NCI-H446 treated with DMSO at 0.1 percent for 48 hours (cell line): ENCODE measurements at places on chromosomes 4 and X.

DNA sequence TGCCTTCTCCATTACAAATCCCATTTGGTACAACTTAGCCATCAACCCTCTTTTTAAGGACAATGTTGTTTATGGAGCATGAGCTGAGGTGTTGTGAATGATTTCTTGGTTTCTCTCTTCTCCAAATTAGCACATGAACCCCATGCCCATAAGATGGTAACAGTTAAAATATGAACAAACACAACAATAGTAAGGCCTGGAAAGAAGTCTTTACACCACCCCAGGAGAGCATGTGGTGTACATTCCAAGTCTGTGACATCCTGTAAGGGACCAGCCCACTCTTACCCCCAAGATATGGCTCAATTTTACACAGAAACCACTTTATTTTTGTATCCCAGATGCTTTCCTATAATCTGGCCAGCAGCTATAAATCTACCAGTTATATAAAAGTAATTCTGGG is 226.1 kb downstream of the COX18 start:
- no peak for DNase-seq

GRCh38 chr4:62470421-62470983 is 1270.4 kb downstream of the ADGRL3 start:
- no peak for DNase-seq

DNA sequence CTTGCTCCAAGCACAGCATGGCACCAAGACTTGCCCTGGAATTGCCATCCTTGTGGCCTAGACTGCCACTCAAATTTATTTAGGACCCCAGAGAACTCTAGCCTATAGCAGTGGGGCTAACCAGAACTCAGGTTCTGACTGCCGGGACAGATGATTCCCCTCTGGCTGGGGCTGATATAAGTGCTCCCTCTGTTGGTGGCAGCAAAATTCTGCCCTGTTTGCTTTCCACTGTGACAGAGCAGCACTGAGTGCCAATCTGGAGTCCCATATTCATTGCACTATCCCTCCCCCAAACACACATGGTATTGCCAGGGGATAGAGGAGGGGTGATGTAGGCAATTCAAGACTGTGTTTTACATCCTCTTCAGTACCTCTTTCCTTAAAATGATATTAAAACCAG is 1081.9 kb downstream of the FAT4 start:
- DNase-seq: no peak

- DNase-seq: no peak
Observed at GRCh38 chr4:675980-676870, 1.9 kb downstream of the MYL5 start.

DNA sequence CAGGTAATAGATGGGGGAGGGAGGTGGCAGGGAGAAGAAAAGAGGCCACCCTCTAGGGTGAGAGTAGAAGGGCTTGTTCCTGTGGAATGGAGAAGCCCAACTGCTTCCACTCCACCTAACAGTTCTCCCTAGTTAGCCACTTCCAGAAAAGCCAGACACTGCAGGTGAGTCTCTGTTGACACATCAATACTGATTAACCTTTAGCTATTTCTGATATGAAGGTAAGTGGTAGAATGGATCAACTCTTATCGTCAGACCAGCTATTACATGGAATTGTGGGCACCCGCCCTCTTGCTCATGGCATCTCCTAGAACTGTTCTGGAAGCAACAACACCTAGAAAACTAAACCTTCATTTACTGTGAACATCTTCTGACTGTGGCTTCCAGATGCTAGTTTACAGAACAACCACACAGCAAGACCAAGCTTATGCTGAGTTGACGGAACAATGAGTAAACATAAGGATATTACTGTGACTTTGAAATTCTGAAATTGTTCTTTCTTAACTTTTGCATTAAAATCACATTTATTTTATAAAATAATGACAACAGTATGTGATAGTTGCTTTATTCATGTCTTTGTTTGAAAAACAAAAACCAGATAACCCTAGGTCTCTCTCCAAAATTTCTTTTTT is 44.7 kb downstream of the ANXA3 start:
- no peak for DNase-seq

GRCh38 chrX:148929686-148930085 is 429.3 kb downstream of the AFF2 start:
- no peak for DNase-seq

- no peak for DNase-seq
Observed at GRCh38 chrX:122622795-122623194, 561.3 kb upstream of the GRIA3 start.
